ENCODE measurements at places on chromosomes 12 and 14.
A peak's percentile ranks its signal among the peaks of the same experiment; 100 is the strongest.

DNA sequence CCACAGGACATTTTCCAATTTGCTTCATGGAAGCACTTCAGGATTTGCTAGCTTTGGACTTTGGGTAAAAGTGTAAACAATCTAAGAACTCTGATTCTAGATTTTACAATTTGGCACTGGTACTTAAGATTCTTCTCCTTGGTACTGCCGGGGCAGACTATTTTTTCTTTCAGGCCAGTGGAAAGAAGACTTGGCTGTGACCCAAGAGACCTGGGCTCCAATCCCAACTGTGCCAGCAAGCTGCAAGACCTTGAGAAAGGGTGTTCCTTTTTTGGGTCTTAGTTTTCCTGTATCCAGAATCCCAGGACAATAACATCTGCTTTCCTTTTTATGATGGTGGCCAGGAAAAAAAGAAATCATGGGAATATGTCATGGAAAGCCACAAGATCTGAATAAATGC is 148.1 kb upstream of the CRY1 start:
- no peak for DNase-seq

DNA sequence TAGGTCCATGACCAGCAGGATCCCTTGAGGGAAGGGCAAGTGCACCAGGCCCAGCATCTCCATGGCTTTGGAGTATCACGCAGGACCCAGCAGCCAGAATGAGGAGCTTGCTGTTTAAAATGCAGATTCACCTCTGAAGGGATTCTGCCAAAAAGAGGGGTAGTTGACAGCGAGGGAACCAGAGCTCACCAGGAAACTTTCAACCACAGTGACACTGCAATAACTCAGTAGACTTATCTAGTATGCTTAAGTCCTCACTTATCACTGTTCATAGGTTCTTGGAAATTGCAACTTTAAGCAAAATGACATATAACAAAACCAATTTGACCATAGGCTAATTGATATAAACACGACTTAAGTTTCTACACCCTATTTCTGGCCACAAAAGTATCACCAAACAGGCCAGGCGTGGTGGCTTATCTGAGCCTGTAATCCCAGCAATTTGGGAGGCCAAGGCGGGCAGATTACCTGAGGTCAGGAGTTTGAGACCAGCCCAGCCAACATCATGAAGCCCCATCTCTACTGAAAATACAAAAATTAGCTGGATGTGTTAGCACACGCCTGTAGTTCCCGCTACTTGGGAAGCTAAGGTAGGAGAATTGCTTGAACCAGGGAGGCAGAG is 21.4 kb upstream of the CKAP4 start:
- no peak for DNase-seq

GRCh38 chr14:101019541-101019940 is 116.0 kb upstream of the RTL1 start:
- DNase-seq: no peak

GRCh38 chr14:33788161-33788560 is 162.7 kb downstream of the EGLN3 start:
- DNase-seq: no peak

DNA sequence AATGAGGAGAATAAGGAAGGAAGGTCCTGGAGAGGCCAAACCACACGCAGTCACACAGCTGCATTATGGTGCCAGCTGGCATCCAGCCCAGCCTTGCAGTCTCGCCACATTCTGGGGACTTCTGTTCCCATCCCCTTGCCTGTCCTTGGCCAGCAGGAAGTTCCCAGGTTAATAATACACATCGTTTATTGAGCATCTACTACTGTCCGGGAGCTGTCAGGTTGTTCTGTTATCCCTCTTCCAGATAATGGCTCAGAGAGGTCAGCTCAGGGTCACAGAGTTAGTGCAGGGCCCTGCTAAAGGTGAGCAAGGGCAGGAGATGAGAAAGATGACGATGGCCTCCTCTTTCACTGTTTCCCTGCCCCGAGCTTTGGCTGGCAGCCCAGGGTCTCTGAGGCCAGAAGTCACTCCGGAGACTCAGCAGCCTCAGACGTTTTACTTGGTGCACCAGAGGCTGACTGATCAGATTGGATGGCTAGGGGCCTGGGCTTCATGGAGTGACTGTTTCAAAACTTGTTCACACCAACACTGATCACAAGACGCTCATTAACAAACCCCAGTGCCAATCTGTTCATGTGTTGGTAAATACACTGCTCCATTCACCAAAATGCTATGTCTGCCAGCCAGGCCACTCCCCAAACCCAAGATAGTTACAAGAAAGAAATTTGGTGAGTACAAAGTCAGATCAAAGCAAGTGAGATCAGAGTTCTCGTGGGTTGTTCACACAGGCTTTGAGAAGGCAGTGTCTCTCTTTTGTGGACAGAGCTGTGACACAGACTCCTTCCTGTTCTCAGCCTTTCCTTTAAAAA is 79.2 kb downstream of the B4GALNT3 start:
- DNase-seq: no peak

- peak; percentile 25 for DNase-seq
Measured at GRCh38 chr14:95993768-95994592, 45.2 kb upstream of the C14orf132 start.

- no peak for DNase-seq
Measured at GRCh38 chr12:121390856-121391255, 9.1 kb upstream of the RNF34 start.

DNA sequence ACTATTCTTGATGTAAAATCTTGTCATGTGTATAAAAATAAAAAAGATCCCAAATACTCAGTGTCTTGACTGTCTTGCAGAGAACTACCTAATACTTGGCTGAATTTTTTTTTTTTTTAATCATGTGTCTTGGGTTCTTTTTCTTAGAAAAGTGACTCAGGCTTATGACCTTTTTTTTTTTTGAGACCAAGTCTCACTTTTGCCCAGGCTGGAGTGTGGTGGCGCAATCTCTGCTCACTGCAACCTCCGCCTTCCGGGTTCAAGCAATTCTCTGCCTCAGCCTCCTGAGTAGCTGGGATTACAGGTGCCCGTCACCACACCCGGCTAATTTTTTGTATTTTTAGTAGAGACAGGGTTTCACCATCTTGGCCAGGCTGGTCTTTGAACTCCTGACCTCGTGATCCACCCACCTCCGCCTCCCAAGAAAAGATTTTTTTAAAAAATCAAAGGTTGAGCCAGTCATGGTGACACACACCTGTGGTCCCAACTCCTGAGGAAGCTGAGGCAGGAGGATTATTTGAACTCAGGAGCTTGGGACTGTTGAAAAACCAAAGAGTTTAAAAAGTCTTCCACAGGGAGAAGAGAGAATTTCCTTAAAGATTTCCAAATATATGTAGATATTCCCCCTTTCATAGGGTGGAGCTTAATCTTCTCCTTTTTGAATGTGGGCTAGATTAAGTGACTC is 17.7 kb upstream of the TDG start:
- DNase-seq: no peak

- no peak for DNase-seq
Measured at GRCh38 chr14:63909984-63910383, 57.2 kb downstream of the SYNE2 start.
